ENCODE measurements at places on chromosomes 1 and 21.

- ATAC-seq = no peak
Observed at GRCh38 chr1:21564521-21565095, 55.4 kb downstream of the ALPL start.

- peak; percentile 60 for ATAC-seq
Observed at GRCh38 chr1:159012495-159012894, 2.8 kb downstream of the IFI16 start.

DNA sequence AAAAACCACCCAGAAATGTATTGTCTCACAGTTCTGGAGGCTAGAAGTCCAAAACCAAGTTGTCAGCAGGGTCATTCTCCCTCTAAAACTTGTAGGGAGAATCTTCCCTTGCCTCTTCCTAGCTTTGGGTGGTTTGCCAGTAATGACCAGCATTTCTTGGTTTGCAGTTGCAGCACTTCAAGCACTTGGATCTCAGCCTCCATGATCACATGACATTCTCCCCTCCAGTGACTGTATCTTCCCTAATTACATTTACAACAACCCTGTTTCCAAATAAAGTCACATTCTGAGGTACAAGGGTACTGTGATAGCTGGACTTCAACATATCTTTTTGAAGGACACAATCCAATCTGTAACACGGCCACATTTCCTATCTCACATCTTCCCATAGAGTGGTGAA is 37.2 kb downstream of the EVI5 start:
- no peak for ATAC-seq

- ATAC-seq = peak; percentile 81
Observed at GRCh38 chr1:214427871-214428277, 123.5 kb downstream of the PTPN14 start.

DNA sequence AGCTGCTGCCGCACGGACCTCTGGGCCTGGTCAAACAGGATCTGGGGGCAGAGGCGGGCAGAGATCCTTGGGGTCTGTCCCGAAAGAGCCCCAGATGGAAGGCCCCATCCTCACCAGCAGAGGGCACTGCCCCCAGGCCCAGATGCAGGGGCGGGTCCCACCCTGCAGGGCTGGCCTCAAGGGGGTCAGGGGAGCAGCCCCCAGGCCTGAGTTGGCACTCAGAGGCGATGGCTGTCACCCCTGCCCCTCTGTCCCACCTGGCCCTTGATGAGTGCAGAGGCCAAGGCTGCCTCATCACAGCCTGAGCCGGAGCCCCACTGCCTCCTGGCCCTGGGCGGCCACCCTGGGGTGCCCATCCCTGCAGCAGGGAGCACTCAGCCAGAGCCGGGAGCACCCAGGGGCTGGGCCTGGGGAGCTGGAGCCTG is 5.7 kb downstream of the ACAP3 start:
- no peak for ATAC-seq

DNA sequence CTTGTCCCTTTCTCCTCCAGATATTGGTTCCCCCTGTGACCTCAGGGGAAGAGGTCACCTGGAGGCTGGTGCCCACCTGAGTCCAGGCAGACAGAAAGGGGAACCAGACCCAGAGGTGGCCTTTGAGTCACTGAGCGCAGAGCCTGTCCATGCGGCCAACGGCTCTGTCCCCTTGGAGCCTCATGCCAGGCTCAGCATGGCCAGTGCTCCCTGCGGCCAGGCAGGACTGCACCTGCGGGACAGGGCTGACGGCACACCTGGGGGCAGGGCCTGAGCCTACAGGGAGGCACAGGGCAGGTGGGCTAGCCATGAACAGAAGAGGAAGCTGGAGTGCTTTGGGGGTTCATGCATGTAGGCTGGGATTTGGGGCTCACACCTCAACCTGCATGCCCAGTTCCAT is 2.7 kb downstream of the TNFRSF14 start:
- no peak for ATAC-seq

- no peak for ATAC-seq
Observed at GRCh38 chr1:226027538-226028217, 28.5 kb upstream of the SDE2 start.

DNA sequence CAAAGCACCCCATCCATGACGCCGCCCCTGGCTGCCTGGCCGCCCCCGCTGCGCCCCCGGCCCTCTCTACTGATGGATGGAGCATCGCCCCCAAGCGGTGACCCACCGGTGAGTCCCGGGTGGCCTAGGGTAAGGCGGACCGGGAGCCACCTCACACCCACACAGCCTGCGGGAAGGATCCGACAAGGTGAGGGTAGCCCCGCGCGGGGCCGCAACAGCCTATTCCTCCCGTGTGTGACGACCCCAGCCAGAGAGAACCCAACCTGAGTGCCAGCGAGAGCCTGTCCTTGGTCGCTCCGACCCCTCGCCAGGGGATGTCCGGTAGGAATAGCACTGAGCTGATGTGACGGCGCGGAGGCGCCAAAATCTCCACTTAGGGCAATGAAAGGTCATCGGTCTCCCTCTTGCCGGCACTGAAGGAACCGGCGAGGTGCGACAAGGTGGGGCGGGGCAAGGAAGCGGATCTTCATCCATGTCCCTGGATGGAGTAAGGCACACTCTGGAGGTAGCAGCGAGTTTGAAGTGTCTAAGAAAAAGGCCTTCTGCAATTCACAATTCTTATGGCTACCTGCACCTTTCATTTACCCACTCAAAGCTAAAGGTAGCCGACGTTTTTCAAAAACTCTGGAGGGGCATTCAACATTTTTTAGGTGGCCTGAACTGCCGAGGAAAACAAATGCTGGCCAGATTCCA is 19.7 kb upstream of the CHIA start:
- no peak for ATAC-seq

GRCh38 chr21:20802631-20803260 is 195.5 kb upstream of the NCAM2 start:
- no peak for ATAC-seq

DNA sequence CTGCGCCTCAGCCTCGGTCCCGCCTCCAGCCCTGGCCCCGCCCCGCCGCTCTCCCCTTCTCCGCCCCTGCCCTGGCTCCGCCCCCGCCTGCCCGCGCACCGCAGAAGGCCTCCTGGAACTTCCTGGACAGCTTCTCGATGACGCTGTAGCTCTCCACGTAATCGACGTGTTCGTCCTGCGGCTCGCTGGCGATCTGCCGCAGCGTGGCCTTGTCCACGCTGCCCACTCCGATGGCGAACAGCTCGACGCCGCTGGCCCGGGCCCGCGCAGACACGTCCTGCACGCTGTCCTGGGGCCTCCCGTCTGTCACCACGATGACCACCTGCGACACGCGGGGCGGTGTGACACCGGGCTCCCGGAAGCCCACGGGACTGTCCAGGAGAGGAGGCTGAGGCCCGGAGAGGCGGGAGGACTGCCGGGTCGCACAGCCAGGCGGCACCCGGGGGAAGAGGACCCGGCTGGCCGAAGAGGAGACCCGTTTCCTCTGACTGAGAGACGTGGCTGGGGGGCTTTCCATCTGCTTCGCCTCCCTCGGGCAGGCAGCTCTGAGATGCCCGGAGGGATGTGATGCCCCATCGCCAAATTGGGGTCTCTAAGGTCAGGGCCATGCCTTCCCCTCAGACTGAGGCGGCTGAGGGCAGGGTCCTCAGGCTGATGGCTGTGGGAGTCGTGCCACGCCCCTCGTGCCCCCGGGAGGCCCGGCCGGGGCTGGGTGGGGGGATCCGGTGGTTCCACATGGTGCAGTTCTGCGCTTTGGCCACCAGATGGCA is 4.6 kb downstream of the MATN1 start:
- ATAC-seq = peak; percentile 87

DNA sequence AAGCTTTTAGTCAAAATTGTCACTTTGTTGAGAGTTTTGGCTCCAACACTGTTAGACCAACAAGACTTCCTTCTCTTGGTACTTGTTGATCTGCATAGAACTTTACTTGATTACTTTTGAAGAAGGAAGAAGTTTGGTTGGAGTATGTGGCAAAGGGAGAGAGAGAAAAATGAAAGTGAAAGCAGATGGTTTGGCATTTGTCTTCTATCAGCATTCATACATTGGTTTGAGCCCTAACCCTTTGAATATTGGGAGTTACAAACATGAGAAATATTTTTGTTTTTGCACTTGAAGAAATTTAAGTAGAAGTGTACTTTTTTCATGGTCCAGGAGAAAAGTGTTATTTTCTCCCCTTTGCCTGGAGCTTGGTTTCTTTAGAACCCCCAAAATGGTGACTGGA is 169.8 kb downstream of the ADGRL4 start:
- no peak for ATAC-seq

- ATAC-seq = no peak
Observed at GRCh38 chr1:110594456-110595352, 11.5 kb downstream of the KCNA2 start.

DNA sequence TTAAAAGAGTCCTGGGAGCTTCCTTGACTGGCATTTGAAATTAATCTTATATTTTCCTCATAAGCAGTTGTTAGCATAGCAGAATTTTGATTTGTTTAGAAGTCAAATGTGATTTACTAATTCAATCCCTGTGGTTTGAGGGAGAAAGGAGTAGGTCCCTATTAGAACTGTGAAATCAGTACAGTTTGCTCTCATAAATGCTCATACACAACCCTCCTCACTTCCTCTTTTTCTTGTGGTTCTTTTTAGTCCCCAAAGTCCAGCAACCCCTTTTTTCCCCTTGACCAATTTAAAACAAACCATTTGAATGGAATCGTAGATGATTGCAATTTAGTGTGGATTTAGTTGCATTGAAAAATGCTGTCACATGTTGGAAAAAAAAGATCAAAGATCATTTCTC is 9.2 kb upstream of the IFI44 start:
- no peak for ATAC-seq

- no peak for ATAC-seq
Observed at GRCh38 chr1:94903280-94904009, 23.5 kb downstream of the CNN3 start.

GRCh38 chr1:6466023-6466422 is at the start of gene TNFRSF25:
TSS of gene TNFRSF25 (minus strand) at chr1:6466173. CDS start at chr1:6466107, 66 bp downstream.
- no peak for ATAC-seq

DNA sequence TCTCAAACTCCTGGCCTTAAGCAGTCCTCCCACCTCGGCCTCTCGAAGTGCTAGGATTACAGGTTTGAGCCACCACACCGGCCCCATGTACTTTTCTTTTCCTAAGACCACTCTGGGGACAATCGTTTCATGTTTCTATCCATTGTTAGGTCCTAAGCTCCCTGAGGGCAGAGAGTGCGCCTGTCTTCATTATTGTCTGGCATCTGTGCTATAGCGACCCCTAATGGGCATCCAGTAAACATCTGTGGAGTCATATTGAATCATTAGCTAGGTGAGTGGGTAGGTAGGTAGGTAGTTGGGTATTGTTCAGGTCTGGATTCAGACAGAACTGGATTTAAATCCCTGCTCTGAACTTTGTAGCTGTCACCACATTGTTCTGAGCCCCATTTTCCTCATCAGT is 66.1 kb downstream of the TMEM53 start:
- no peak for ATAC-seq

- ATAC-seq = no peak
Observed at GRCh38 chr21:16535102-16535422, 805.3 kb downstream of the USP25 start.

DNA sequence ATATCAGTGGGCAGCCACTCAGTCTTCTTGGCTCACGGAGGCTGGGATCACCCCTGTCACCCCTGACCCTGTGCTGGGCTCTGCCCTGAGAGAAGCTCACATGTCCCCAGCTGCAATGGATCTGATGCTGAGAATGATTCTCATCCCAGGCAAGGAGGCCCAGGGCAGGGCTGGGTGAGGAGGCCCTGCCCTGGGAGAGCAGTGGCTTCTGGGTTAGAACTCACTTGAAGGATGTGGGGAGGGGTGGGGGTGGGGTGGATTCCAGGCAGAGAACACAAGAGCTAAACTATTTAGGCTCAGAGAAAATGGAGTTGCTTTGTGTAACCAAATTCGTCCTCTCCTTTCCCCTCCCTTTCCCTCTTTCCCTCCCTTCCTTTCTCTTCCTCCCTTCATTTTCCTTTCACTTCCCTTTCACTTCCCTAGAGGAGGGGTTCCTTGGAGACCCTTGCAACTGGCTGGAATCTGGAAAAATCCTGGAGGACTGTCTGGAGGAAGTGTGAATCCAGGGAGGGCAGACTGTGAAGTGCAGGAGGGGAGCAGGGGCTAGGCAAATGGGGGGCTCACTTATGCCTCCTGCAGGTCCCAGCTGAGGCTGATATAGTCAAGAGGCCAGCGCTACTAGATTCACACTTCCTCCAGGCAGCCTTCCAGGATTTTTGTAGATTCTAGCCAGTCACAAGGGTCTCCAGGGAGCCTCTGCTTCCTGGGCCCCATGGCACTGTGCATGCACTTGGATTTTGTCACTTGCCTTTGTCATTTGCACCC is 47.0 kb downstream of the IGSF21 start:
- ATAC-seq = no peak

GRCh38 chr21:36879827-36880226 is 86.6 kb downstream of the HLCS start:
- no peak for ATAC-seq

DNA sequence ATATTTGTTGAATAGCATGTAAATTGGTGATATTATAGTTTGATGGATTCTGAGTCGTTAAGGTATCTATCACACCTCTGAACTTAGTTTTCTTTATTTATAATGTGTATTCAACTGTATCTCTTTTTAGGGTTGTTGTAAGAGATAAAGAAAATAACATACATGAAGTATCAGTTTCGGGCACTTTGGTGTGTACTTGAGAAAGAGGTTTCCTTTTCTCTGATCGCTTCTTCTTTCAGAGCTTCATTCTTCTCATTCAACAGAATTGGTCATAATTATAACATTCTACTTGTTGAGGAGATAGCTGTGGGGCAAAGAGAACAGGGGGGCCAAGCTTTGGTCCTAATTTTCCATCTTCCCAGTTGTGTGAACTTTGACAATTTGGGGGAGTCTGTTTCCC is 508.0 kb downstream of the PLPP3 start:
- no peak for ATAC-seq

GRCh38 chr1:37602750-37603694 is 7.3 kb upstream of the GNL2 start:
- peak; percentile 45 for ATAC-seq

- no peak for ATAC-seq
Observed at GRCh38 chr1:213166852-213167251, 115.8 kb downstream of the RPS6KC1 start.

DNA sequence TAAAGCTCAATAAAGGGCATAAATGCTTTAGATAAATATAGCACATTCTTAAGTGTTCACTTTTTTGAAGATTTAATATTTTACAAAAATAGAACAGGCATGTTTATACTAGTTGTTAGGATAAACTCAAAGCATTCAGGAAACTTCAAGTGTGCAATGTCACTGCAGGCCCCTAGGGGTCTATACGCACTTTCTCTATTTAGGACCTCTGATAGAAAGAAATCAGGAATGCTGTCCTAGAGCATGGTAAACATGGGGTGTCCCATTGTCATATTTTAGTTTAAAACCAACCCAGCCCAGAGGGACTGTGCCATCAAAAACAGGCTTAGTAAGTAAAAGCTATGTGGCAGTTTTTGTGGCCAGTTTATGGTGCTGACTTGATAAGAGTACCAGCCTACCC is 102.2 kb downstream of the BARHL2 start:
- no peak for ATAC-seq

DNA sequence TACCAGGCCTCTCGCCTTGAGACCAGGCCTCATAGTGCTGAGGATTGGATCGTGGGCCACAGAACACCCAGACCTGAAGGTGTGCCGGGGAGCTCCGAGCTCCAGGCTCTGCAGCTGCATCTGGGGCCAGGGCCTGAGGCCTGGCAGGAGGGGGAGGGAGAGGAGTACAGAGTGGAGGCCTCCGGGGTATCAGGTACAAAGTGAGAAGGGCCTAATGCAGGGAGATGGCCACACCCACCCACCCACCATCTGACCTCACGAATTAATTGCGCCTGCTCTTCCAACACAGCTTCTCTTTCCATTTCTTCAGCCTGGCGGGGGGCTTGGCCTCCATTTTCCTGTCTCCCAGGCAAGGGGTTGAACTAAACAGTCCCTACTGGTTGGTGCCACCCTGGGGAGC is 99.4 kb upstream of the ARHGEF16 start:
- no peak for ATAC-seq

All from stimulated activated memory B cell treated with anti-CD40 and anti-IgM and Interleukin-4, amounts not matched to agents 10 μg/mL and 1 μg/mL and 100 μg/mL, for 72 hours (primary cell).